ENCODE measurements at places on chromosomes 5 and 9.

DNA sequence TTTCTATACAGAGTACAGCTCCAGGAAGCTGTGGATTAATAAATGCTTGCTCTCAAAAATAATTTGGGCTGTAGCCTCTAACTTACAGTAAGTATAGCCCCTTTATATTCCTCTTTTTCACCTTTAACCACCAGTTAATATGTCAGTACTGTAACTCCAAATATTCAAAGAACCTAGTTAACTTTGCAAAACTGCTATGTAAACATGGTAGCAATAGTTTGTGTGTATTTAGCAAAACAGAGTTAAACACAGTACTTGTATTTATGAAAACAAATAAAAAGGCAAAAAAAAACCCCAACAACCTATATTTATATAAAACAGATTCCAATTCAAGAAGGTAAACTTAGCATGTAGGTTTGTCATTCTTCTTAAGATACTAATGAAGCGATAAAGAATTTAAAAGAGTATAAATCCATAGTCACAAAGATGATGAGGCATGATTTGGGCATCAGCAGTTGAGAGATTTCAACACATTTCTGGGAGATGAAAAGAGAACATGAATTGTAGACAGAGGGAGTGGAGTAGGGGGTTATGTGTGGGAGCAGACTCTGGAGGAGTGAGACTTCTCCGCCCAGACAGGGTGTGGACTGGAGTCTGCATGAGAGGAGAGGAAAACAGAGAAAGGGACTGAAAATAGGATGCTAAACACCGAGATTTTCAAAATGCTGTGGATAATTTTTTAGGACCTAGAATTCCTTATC, 47.0 kb upstream of the F2RL1 start:
- DNase-seq = no peak

GRCh38 chr9:33927694-33928093, 110.7 kb downstream of the UBE2R2 start:
- DNase-seq = no peak

DNA sequence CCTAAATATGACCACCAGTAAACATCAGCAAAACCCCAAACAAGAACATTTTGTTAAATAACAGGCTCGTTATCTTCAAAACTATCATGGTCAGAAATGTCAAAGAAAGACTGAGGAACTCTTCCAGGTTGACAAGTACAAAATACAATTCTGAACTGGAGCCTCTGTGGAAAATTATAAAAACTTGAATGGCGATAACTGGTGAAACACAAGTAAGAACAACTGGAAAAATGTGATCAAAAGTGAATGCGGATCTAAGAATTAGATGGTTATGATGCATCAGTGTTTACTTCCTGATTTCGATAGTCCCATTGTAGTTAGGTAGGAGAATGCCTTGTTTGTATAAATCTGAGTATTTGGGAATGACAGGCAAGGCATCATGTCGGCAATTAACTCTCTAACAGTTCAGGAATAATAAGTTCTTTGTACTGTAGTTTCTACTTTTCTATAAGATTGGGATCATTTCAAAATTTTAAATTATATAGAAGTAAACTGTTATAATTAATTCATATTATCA, 740.2 kb upstream of the DMAC1 start:
- DNase-seq = no peak

DNA sequence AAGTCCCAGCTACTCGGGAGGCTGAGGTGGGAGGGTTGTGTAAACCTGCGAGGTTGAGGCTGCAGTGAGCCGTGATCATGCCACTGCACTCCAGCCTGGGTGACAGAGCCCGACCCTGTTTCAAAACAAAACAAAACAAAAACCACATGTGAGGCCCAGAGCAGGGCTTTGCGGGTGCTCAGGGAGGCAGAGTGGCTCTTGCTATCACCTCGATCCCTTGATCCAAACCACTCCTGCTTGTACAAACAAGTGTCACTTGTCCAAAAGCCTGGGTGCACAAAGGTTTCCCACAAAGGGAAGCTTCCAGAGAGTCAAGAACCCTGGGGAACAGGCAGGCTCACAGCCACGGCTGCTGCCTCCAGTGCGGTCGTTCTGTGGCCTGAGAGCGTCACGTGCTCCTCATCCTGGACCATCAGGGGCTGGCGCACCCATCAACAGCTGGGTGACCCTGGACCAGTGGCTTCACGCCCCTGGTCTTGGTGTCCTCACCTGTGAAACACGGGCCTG, 162.7 kb downstream of the C9orf50 start:
- DNase-seq = no peak

- DNase-seq = no peak
These were observed 10.0 kb upstream of the GRIN1 start for GRCh38 chr9:137128862-137129455.

DNA sequence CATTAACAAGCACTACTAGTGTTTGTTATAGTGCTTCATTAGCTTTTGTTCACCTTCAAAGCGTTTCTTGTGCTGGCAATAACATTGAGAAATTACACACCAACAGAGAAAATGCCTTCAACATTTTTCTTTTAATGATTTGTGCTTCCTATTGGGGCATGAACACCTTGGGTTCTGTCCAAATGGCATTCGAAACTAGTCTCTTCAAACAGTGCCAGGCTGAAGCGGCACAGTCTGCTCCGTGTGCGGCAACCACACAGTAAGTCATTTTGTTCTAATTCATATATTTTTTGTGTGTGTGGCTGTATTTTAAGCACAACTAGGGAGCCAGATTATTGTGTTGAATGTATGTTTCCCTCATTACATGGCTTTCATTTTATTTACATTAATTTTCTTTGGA, 414.7 kb upstream of the SGCD start:
- no peak for DNase-seq

DNA sequence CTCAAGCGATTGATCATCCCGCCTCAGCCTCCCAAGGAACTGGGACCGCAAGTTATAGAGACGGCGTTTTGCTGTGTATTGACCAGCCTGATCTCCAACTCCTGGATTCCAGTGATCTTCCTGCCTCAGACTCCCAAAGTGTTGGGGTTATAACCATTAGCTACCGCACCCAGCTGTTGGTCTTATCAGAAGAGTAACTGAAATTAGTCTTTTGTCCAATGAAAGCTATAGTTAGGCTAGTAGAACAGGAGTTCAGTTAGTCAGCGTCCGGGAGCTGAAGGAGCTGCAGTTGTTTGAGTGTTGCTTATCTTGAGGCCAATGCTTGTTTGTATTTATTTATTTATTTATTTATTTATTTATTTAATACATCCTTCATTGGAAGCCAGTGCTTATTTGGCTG, 3.2 kb upstream of the MIGA2 start:
- DNase-seq = no peak

DNA sequence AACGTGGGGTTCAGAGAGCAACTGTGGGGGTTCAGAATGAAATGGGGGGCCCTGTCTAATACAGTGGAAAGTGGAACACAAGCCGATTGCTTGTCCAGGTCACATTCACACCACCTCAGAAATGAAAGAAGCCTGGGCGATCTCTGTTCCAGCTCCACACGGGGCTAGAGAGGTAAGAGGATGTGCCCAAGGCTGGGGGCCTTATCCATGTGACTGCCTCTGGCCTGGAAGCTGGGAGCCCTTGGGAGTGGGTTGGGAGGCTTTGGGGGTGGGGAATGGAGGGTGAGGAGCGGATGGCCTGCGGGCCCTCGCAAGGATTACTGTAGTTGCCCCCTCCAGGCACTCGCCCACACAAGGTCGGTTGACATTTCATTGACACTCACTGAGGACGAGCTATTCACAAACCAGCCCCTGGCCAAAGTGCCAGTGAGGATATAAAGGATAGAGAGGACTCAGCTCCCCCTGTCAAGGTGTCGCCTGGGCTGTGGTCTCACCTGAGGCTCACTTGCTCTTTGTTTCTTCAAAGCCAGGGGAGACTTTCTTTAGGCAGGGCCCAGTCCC, 86.7 kb downstream of the LIFR start:
- no peak for DNase-seq

- no peak for DNase-seq
These were observed 173.8 kb downstream of the CEMIP2 start for GRCh38 chr9:71594541-71594940.

- DNase-seq = no peak
These were observed 369 bp downstream of the OCLN start for GRCh38 chr5:69492923-69493395.

- no peak for DNase-seq
These were observed 643 bp downstream of the PLEKHG4B start for GRCh38 chr5:92401-93220.

DNA sequence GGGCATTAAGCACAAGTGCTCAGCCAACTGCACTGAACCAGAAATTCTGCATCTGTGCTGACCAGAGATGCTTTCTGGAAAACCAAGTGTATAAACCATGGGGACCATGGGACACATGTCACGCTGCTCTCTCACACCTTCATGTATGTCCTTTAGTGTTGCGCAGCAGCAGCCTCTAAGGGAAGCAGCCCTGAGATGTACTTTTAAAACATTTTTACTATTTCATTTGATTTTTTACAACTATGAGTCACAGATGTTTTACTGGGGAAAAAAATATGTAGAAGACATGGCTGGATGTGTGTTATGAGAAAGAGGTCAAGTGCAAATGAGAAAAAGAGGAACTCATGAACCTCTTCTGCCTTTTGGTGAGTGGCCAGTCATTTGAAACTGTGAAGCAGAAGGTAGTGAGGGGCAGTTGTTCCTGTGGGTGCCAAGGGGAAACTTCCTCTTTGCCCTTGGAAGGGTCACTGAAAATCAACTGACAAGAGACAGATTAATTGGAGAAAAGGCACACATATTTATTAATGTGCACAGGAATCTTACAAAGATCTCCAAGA, 31.4 kb upstream of the SYK start:
- no peak for DNase-seq

GRCh38 chr5:98777295-98777694, 3.8 kb downstream of the RGMB start:
- no peak for DNase-seq

DNA sequence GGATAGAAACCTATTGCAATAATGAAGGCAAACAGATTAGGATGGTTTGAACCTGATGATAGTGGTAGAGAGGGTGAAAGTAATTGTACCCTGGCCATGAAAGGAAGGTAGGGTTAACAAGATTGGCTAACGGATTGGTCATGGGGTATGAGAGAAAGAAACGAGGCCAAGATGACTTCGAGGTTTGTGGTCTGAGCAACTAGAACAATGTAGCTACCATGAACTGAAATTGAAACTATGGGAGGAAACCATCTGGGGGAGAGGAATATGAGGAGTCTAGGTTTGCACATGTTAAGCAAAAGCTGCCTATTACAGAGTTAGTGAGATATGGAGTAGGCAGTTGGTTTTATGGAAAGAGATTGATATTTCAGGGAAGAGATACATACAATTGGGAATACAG, 406.0 kb downstream of the PRELID2 start:
- no peak for DNase-seq

DNA sequence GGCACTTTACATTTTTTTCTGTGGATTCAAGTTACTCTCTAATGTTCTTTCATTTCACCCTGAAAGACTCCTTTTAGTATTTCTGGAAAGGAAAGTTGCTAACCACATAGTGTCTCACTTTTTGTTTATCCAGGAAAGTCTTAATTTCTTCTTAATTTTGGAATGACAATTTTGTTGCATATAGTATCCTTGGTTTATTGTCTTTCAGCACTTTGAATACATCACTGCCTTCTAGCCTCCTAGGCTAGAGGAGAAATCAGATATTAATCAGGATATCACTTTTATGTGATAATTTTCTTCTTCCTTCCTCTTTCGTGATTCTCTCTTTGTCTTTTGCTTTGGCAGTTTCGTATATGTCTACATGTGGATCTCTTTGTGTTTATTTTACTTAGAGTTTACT, 11.4 kb downstream of the ADGRV1 start:
- no peak for DNase-seq

DNA sequence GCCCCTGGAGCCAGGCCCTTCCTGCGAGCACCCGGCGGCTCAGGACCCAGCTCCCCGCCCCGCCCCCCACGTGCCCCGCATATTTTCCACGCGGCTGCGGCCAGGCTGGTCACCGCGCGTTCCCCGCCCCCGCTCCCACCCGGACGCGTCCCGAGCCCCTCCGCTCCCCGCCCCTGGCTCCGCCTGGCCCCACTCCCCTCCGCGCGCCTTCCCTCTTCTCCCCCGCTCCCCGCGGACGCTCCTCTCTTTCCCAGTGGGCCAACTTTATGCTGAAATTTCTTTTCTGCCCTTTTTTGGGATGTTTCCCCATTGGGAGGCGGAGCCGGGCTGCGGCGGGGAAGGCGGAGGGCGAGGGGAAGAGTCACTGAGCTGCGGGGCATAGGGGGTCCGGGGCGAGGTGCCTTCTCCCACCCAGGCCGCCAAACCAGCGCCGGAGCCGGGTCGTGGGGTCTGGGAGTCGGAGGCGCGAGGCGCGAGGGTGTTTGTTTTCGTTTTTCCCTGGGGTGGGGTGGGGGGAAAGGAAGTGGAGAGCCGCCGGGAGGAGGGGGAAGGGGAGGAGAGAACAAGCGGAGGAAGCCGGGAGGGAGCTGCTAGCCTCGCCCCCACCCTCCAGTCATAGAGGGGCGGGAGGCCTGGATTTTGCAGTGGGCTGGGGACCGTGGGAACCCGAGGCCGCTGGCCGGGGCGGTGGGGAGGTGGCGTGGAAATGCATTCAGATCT, 1.0 kb upstream of the TPM2 start:
- no peak for DNase-seq

GRCh38 chr9:77177143-77177893, at the start of gene VPS13A:
TSS of gene VPS13A (plus strand) at chr9:77177534. CDS start at chr9:77177705, 171 bp downstream.
- DNase-seq = peak; percentile 83

DNA sequence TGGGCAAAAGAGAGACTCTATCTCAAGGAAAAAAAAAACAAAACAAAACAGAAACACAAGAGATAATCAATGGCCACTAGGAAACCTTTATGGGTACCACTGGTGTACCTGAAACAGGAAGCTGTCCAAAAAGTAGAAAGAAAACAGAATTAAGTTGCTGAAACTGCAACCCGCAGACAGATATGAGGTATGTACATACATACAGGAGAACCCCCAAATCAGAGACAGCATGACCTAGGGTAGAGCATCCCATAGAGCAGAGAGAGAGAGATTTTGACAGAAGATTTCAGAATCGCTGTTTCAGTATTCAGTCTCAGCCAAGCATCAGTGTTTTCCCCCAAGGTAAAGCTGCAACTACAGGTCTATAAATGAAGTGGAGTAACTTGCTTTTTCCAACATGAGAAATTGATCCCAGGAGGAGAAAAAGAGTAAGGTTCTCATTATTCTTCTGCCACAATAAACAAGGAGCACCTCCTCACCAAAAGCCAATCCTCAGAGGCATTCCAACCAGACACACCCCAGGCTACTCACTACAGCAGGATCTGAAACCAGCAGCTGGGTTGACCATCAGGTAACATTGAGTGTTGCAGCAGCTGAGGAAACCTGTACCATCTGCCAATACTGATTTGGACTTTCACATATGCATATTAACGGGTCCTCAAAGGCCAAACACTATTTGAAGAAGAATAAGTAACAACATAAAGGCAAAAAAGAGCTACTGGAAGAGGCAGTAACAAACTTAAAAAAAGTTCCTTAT, 630.0 kb downstream of the TAF11L14 start:
- DNase-seq = no peak

All from thymus (tissue), 14 donors.